ENCODE measurements at places on chromosomes 5 and 9. TPM values are rescaled to one million over a fixed set of nuclear protein-coding genes. Genes with fewer than 3 reads are reported as not detected.

Gene COX7C
- 244 TPM for total RNA-seq

Gene GEMIN5
- 23.1 TPM for total RNA-seq

Gene PDE8B
- 5.3 TPM for total RNA-seq

Gene SPATA31C1
- not detected for total RNA-seq

Gene LCP2
- total RNA-seq: 1.4 TPM

Gene TUSC1
- total RNA-seq: 10.5 TPM

Gene SLC9A3
- 1.4 TPM for total RNA-seq

Gene EFNA5
- 14.5 TPM for total RNA-seq

Gene CCL27
- 0.31 TPM for total RNA-seq

Gene EGFLAM
- total RNA-seq: 3.1 TPM

Gene IRGM
- not detected for total RNA-seq

Gene FGD3
- 14.2 TPM for total RNA-seq

Gene GADD45G
- total RNA-seq: 5.6 TPM

Gene IL33
- 20.7 TPM for total RNA-seq

Gene POU5F2
- total RNA-seq: 6.9 TPM

Gene NRG2
- total RNA-seq: 4.1 TPM

Gene EQTN
- 1.6 TPM for total RNA-seq

Gene VDAC1
- 209 TPM for total RNA-seq

Gene LMX1B
- total RNA-seq: not detected

Gene CDH9
- total RNA-seq: 34.2 TPM

Gene NOTCH1
- total RNA-seq: 22.9 TPM

Gene CNTLN
- 16.5 TPM for total RNA-seq

Gene RGS7BP
- 17.6 TPM for total RNA-seq

Gene C9orf50
- total RNA-seq: not detected

Gene DNAH5
- 5.5 TPM for total RNA-seq

Gene TIMD4
- total RNA-seq: not detected

Gene FLT4
- 2.3 TPM for total RNA-seq

Gene LEAP2
- 2.0 TPM for total RNA-seq

Gene SERF1B
- total RNA-seq: 61.3 TPM

Gene GALNT12
- 1.2 TPM for total RNA-seq

Gene ADGRD2
- total RNA-seq: not detected

Gene ACSL6
- total RNA-seq: 32.9 TPM

Gene SLC4A9
- under 0.01 TPM for total RNA-seq

Gene SPINK4
- total RNA-seq: not detected

Gene BASP1
- total RNA-seq: 359 TPM

Gene WNK2
- 16.4 TPM for total RNA-seq

Gene TBC1D9B
- 23.9 TPM for total RNA-seq

Gene PCDHGA4
- total RNA-seq: 8.4 TPM

Gene CDC14B
- total RNA-seq: 25.3 TPM

Gene FBXL7
- total RNA-seq: 3.0 TPM

Gene CNTNAP3
- total RNA-seq: 120 TPM

Gene STRBP
- 97.5 TPM for total RNA-seq

Gene CERCAM
- 10.1 TPM for total RNA-seq

Gene DNAI1
- 0.78 TPM for total RNA-seq

Gene TAF11L10
- not detected for total RNA-seq

Gene TMEM8B
- total RNA-seq: 5.6 TPM

Gene GRAMD2B
- 11.2 TPM for total RNA-seq

Gene GZMA
- total RNA-seq: not detected

Gene LHX2
- total RNA-seq: 189 TPM

Gene MEIKIN
- total RNA-seq: 1.7 TPM

Gene BARX1
- total RNA-seq: not detected
